ENCODE measurements at places on chromosomes 16 and 17.

DNA sequence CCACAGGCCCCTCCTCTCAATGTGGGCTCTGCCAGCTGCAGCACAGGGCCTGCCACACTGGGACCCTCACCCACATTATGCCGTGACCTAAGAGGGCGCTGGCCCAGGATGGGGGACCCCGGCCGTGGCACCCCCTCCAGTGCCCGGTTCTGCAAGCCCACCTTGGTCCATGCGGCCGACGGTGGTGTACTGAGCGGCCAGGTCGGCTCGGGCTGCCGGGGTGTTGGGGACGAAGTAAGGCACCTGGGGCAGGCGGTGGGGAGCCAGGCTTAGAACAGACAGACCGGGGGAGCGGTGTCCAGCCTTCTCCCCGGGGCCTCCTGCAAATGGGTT is 6.5 kb downstream of the SGSH start:
- no peak for DNase-seq

DNA sequence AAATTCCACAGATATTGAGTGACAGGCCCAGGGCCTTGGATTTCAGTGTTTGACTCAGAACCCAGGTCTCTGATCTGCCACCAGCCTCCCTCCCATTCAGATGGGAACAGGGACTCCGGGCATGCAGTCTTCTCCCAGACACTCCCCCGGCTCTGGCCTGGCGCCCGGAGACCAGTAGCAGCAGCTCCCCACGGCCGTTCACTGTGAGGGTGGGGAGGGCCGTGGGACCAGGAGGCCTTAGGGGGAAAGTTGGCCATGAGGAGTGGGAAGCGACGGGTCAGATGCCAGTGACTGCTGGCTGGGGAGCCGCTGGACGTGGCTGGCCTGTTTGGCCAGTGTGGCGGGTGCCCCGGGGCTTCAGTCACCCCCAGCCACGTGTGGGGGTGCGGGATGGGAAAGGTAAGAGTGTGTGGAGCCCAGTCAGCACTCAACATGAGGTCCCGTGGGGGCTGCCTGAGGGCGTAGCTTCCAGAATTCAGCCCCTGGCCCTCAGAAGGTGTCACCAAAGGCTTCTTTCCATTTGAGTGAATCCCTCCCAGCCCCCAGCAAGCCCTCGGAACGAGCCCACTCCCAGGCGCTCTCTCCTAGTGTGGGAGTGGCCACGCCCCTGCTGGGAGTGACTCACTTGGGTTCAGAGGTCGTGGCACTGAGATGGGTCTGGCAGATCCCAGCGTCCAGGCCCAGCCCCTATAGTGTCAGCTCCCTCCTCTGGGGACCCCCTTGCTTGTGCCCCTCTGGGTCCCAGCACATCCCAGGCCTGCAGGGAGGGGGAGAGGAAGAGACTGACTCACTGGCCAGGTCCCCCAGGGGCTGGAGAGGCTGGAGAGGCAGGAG is 309.4 kb downstream of the SEC14L1 start:
- DNase-seq = peak; percentile 74

DNA sequence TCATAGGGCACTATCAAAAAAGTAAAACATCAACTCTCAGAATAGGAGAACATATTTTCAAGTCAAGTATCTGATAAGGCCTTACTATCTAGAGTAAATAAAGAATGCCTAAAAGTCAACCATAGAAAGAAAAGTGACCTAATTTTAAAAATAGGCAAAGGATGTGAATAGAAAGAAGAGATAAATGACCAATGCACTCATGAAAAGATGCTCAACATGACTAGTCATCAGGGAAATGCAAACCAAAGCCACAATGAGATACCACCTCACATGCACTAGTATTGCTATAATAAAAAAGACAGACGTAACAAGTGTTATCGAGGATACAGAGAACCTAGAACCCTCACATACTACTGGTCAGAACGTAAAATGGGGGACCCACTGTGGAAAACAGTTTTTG is 90.8 kb downstream of the DYNLRB2 start:
- no peak for DNase-seq

- DNase-seq = no peak
Observed at GRCh38 chr16:86142801-86143236, 243.9 kb downstream of the IRF8 start.

GRCh38 chr17:80970044-80970761 is 21.4 kb upstream of the CHMP6 start:
- DNase-seq = peak; percentile 54

DNA sequence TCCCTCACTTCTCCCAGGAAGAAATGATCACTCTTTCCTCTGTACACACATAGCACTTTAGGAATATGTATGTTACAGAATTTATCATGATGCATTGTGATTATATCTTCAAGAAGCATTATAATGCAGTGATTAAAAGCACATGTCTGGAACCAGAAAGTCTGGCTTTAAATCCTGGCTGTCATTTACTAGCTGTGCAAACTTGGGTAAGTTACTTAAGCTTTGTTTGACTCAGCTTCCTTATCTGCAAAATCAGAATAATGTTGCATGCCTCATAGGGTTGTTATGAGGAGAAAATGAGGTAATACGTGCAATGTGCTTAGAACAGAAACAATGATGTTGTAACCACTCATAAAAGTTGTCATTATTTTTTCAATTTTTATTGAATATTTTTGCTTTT is 156.3 kb upstream of the ZKSCAN2 start:
- DNase-seq = no peak

DNA sequence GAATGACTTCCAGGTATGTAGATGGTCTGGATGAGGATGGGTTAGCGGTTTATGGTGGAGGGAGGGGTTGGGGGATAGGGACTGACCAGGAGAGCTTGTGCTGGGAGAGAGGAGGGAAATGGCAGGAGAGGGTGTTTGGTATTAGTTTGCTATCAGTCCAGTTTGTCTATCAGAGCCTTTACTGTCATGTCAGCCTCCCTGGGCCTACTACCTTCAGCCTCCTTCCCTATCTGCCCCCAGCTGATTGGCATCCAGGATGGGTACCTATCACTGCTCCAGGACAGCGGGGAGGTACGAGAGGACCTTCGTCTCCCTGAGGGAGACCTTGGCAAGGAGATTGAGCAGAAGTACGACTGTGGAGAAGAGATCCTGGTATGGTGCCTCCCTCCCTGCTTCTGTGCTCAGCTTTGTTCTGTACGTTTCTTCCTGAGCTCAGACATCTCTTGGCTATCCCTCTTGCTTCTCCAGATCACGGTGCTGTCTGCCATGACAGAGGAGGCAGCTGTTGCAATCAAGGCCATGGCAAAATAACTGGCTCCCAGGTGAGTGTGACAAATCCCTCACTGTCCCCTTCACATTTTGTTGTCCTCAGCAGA is 3.8 kb downstream of the EIF5A start:
- no peak for DNase-seq

DNA sequence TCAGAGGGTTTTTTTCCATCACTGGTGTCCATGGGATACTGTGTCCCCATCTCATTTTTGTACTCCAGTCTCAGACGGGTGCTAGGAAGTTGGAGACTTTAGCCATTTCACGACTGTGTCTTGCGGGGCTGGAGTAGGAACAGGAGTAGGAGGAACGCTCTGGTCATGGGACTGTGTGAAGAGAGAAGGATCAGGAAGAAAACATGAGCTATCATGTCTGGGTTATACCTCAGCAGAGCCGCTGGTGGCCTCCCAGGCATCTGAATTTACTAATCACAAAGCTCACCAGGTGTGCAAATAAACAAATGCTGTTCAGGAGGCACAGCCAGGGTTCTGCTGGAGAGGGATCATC is 225.4 kb downstream of the SEC14L1 start:
- DNase-seq = no peak

- DNase-seq = peak; percentile 92
Observed at GRCh38 chr17:8118769-8119580, 661 bp upstream of the ALOXE3 start.

DNA sequence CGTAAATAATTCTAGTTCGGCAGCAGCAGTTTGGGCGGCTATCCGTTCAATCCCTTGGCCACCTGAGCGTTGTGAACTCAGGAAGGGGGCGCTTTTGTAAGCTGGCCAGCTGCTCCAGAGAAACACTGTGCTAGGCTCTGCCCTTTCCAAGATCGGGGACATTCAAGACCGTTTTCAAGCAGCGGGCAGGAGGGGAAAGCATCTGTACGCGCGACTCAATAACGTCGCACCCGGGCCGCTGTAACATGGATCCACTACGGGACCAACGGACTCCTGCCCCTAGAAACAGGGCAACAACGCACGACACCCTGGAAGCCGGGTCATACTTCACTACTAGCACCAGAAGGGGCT is 463 bp downstream of the TOP2A start:
- DNase-seq = no peak

DNA sequence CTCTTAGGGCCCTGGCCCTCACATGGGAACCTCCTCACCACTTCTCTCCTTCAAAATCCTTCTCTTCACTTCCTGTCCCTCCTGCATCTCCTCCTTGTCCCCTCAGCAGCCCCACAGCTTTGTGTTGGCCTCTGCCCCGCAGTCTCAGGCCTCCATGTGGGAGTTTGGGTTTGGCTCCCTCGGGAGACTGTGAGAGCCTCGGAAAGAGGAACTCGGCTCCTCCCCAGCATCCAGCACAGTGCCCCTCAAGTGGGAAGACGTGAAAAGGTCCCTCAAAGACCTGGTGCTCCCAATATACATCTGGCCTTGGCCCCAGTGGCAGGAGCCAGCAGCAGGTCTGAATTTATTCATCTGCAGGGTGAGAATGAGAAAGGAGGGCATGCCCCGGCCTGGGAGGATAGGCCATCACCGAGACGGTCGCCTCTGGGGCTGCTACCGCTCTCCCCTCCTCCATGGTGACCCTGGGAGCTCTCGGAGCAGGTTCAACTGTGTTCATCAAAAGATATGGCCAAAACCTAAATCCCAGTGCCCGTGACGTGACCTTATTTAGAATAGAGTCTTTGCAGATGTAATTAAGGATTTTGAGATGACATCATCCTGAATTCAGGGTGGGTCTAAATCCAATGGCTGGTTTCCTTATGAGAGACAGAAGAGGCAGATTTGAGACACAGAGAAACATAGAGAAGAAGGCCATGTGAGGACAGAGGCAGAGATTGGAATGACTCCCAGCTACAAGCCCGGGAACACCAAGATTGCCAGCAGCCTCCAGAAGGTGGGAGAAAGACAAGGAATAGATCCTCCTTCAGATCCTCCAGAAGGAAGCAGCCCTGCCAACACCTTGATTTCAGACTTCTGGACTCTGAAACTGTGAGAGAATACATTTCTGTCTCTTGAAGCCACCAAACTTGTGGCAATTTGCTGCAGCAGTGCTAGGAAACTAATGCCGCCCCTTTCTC is 135.1 kb downstream of the MRM1 start:
- DNase-seq = no peak

- no peak for DNase-seq
Observed at GRCh38 chr16:66383551-66383950, 17.1 kb downstream of the CDH5 start.

DNA sequence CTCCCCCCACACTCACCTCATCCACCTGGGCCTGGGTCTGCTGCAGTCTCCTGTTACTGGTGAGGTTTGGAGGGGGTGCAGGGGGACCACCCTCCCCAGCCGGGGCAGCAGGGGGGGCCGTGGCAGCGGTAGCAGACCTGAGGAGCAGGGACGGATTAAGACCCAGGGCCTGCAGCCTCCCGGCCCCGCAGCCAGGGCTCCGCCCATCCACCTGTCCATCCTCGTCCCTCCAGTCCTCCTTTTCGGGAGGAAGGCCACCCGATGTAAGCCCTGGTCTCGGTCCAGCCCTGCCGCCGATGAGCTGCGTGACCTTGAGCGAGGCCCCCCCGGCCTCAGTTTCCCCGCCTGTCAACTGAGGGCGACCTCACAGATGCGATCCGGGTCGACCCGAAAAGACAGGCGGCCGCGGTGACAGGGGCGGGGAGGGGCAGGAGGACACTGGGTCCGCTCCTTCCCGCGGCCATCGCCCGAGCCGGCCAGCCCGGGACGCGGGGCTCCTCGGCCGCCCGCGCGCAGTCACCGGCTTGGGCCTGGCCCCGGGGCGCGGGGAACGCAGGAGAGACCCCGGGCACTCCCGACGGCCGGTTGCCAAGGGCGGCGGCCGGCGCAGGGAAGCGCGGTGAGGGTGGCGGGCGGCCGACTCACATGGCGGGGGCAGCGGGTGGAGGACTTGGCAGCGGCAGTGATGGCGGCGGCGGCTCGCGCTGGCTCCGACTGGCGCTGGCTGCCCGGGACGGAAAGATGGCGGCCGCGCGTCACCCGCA is at the start of gene VAMP2:
Gene VAMP2, minus strand, starts transcription at position 716 of the 764 bp plus-strand sequence. Its CDS starts 69 bp downstream, at position 647.
- DNase-seq = peak; percentile 85

GRCh38 chr16:48340054-48340453 is 45.2 kb downstream of the SIAH1 start:
- no peak for DNase-seq

GRCh38 chr17:55282741-55283140 is 18.0 kb downstream of the HLF start:
- no peak for DNase-seq

DNA sequence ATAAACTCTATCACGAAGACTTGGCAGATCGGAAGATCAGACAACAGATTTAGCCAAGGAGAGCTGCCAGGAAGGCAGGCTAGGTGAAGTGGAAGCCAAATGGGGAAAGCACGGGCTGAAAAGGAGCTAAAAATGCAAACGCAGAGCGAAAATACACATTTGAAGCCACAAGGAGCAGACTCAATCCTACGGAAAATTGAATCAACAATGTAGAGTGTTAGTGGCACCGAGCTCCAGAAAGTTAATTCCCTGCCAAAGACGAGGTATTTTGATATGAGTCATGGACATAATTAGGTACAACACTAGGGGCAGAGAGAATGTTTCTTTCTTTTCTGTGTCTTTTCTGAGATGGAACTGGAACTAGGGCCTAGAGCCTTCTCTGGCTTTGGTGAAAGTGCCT is 20.7 kb downstream of the GSG1L start:
- DNase-seq = peak; percentile 33

GRCh38 chr17:30477774-30478115 is 537 bp downstream of the GOSR1 start:
- peak; percentile 36 for DNase-seq

- DNase-seq = peak; percentile 38
Observed at GRCh38 chr17:66423056-66423955, 120.9 kb downstream of the PRKCA start.

GRCh38 chr17:45184144-45184543 is 22.5 kb downstream of the HEXIM2 start:
- no peak for DNase-seq

DNA sequence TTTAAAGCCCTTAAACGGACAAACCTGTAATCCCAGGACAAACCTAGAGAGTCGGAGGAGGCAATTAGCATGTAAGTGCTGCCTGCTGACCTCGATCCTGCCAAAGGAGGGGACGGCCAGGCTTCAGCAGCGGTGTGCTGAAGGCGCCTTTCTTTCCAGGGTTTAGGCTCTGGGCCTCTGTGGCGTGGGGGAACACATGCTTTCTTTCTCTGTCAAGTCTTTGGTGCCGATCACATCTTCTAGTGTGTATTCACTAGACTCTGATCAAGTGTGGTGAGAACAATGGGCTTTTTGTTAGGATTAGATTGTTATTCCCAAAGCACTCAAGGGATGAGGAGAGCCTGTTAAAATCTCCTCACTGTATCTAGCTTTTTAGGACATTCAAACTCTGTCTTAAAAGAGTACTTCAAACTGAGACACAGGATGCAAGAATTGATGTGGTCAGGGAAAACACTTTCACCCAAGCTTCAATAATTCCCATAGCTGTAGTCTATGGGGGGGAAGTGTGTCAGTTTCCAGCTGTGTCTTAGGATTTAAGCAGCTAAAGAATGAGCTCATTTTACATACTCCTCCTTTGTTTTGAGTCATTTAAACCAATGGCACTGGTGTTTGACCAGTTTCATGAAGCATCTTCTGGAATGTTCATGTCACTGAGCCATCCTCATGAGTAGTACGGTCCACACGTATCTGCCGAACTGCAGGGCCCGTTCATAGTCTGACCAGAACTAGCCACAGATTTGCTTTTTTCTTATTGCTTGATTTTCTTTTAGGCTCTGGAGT is 51.2 kb downstream of the RPA1 start:
- DNase-seq = no peak

All from GM03348 (cell line).